ENCODE measurements at places on chromosomes 7 and 10.

GRCh38 chr7:107233981-107234380 is 65.2 kb downstream of the HBP1 start:
- no peak for DNase-seq

DNA sequence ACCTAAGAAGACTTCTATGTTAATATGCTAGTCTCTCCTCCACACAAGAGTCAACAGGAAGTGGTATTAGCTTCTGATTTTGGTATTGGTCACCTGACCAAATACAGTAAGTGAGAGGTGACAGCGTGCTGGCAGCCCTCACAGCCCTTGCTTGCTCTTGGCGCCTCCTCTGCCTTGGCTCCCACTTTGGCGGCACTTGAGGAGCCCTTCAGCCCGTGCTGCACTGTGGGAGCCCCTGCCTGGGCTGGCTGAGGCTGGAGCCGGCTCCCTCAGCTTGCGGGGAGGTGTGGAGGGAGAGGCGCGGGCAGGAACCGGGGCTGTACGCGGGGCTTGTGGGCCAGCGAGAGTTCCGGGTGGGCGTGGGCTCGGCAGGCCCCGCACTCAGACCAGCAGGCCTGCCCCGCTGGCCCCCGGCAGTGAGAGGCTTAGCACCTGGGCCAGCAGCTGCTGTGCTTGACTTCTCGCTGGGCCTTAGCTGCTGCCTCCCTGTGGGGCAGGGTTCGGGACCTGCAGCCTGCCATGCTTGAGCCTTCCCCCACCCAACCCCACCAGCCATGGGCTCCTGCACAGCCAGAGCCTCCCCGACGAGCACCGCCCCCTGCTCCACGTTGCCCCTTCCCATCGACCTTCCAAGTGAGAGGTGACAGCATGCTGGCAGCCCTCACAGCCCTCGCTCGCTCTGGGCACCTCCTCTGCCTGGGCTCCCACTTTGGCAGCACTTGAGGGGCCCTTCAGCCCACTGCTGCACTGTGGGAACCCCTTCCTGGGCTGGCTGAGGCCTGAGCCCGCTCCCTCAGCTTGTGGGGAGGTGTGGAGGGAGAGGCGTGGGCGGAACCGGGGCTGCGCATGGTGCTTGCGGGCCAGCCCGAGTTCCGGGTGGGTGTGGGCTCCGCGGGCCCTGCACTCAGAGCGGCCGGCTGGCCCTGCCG is 4.2 kb upstream of the ACSL5 start:
- DNase-seq = no peak

DNA sequence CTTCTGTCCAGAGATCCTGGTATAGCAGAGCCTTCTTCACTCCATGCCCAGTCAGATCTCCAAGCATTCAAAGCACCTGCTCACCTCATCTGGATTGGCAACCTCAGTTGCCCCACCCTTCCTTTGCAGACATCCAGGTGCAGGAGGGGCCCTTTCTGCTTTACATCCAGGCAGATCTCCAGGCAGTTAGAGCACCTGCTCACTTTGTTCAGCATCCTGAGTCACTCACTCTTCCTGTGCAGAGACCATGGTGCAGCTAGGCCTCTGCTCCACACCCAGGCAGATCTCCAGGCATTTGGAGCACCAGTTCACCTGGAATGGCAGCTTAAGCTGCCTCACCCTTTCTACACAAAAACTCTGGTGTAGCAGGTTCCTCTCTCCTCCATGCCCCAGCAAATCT is 153.1 kb downstream of the CDK14 start:
- no peak for DNase-seq

DNA sequence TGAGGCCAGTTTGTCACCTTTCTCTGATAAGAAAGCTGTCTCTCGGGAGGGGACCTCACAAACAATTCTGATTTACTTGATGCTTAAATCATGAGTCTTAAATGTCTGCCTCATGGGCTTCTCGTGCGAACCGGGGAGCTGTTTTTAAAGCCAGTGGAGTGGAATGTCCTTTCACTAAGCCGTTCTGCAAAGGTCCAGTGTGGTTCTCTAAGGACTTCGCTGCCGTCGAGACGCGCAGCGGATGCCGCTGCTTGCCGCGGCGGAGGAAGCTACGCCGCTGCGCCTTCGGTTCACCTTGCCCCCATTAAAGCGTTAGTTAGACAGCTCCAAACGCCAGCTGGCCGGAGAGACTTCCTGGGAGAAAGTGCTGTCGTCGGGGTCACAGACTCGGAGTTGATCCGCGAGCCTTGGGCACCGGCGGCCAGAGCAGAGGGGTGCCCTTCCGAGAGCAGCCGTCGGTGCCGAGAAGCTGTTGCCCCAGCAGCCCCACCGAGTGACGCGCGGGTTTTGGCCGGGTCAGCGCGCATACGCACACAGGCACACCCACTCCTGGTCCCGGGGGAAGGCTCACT is 1.3 kb upstream of the HMX3 start:
- DNase-seq = no peak

GRCh38 chr7:34160261-34160752 is 255.0 kb downstream of the BMPER start:
- no peak for DNase-seq

GRCh38 chr10:13272164-13272571 is 27.7 kb downstream of the PHYH start:
- no peak for DNase-seq

DNA sequence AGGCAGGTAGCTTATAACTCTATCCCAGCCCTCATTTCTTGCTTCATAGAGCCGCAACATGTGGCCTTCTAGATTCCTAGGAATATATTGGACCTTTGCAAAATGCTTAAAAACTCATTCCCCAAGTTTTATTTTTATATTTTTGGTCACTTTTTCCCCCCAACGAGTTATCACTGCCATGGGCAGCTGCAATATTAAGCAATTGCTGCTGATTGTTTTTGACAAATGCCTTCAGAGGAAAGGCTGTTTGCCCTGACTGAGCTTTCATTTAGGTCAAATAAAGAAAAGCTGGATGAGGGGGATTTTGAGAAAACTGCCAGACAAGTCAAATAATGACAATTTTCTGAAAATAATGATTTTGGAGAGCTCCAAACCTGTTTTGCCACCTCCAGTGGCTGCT is 976.9 kb upstream of the MBL2 start:
- no peak for DNase-seq

DNA sequence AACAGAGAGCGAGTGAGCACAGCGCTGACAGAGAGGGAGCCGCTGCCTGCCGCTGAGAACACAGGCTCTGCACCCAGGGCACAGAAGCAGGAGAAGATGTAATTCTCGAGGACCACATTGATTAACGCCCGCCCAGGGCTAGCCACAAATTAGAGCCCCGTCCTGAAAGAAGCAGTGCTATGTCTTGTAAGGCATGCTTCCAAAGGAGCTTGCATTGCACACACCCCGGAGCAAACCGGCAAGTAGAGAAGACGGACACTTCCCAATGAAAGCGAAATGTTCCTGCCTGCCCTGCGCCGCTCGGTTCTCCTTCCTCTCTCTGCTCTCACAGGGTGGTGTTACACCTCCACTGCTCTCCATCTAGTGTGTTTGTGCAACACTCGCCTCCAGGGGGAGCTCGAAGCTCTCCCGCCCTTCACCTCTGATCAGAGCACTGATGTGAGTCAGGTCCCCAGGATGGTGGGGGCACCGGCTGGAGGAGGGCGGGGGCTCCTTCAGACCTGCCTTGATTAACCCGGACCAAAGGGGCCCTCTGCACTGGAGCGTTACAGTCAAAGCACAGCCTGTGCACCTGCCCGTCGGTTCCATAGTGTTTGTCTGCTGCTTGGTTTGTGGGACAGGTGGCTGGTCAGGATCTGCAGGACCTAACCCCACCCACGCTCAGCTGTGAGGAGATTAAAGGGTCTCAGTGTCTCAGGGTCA is 316.5 kb downstream of the ADARB2 start:
- DNase-seq = peak; percentile 12

- no peak for DNase-seq
Observed at GRCh38 chr7:92767437-92767836, 68.9 kb downstream of the CDK6 start.

DNA sequence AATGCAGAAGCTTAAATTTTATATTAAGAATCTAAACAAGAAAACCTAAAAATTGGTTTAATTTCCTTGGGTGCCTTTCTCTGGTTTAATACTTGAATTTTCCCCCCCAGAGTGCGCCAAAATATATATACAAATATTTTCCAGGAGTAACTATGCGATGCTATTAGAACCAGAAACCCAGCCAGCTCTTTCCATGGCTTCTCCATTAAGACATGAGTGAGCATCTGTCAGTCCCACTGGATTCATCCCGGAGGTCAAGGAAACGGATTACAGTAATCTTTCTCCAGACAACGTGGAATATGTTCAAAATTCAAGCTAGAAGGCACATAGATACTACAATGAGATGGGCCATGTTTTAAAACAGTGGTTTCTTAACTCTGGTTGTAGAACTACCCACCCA is 148.8 kb downstream of the TAX1BP1 start:
- DNase-seq = no peak

GRCh38 chr10:33465747-33466146 is 131.3 kb upstream of the NRP1 start:
- no peak for DNase-seq

DNA sequence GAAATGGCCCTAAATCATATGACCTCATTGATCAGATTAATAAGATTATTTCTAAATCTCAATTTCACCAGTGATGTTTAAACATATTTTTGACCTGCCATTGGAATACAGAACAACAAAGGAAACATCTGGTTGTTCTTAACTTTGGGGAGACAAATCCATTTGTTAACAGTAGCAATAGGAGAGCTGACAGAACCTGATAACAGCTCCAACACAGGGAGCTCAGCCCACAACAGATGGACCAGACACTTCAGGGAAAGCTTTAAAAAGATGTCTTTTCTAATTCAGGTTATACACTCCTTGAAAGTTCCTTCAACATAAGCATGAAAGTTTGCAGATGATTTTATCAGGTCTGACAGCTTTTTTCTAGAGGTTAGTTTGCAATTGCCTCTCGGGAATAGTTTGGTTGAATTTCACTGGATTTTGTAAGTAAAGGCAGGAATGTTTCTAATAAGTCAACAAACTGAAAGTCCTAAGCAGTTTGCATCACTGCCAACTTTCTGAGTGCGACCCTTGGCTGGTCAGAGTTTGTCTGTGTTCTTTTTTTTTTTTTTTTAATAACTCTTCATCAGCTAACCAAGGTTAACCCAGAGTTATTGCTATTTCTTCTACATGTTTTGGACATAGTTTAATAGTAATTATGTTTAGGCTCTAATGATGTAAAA is 6.5 kb upstream of the MET start:
- no peak for DNase-seq

GRCh38 chr7:44395067-44395466 is 69.7 kb upstream of the CAMK2B start:
- no peak for DNase-seq

DNA sequence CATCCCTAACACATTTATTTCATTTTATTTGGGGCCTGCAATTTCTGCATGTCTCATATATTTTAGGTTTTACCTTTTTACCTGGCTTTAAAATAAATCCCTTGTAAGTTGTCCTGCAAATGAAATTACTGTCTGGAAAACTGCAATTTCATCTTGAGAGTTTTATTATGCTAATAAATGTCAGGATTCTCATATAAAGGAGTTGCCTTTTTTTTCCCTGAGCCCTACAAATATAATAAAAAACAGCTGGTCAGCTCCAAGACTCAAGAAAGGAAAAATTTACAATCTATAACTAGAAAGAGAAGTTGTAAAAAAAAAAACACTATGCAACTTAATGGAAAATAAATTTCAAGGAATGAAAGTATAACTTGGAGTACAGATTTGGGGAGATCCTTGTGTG is 108.7 kb downstream of the SH2D4B start:
- DNase-seq = no peak

- no peak for DNase-seq
Observed at GRCh38 chr7:55086413-55087201, 67.8 kb downstream of the EGFR start.

GRCh38 chr7:130838738-130839137 is 104.7 kb upstream of the KLF14 start:
- DNase-seq = no peak

DNA sequence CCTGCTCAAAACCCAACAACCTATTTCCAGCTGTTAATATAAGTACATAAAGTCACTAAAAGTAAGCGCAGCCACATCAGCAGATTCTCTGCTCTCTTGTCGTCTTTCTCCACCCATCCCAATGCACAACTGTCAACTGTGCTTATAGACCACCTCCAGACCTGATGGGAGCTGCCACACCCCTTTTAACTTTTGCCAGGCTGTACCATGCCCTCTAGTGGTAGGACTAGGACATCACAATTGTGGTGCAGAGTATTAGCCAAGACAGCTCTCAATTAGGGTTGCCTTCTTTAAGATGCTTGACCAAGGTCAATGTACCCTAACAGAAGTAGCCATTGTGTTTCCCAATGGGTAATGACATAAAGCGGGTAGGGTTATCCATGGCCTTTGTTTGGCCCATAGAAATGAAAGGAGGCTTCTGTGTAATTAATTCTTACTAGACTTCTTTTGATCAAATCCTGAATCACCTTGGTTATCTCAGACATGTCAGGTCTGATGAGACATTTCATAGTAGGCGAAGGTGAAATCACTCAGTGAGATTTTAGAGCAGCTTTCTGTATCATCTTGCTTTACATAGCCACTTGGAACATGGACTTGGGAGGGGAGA is 68.1 kb downstream of the SCRN1 start:
- peak; percentile 15 for DNase-seq

- DNase-seq = no peak
Observed at GRCh38 chr10:124465003-124465776, 3.6 kb downstream of the LHPP start.

DNA sequence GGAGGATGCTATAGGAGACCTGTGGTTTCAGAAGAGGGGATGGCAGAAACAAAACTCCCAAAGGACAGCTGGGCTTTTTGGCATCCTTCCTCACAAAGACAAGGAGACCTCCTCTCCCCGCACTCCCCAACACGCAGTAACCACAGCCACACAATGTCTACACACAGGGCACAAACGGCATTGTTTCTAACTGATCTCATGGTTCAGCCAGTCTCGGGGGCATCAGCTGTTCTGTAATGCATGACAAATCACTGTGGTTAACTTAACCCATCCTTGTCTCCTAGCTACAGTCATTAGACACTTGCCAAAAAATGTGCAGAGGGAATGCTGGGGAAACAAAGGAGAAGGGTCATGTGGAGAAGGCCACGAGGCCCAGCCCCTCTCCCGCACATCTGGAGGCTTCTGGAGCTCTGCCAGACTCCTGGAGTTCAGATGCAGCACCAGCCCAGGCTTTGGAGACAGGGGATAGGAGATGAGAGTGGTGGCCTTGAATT is 7.6 kb upstream of the ADAMTS14 start:
- DNase-seq = no peak

- DNase-seq = no peak
Observed at GRCh38 chr10:2891073-2891769, 176.1 kb upstream of the PFKP start.

- no peak for DNase-seq
Observed at GRCh38 chr7:145156834-145157233, 321.0 kb upstream of the TPK1 start.

GRCh38 chr10:3485057-3485686 is 299.8 kb downstream of the KLF6 start:
- DNase-seq = no peak

DNA sequence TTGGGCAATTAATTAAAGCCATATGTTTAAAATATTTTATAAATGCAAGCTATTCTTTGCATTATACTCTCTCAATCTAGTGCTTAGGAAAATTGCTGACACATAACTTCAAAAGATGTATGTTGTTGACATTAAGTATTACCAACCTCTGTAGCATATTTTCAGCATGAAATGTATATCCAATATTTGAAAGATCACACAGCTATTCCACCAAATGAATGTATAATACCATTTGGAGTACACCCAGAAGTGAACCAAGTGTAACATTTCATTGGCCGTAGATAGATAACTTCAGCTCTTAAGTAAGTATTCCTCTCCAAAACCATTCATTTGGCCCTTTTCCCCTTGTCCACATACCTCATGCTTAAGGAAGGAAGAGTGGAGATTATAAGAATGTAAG is 104.6 kb downstream of the HECTD2 start:
- no peak for DNase-seq

GRCh38 chr7:12137283-12137682 is 73.8 kb upstream of the TMEM106B start:
- no peak for DNase-seq

Data from T follicular helper cell (primary cell).